ENCODE measurements at places on chromosomes 16 and 17.

- DNase-seq: no peak
Measured at GRCh38 chr17:63819131-63819530, 8.1 kb upstream of the PSMC5 start.

DNA sequence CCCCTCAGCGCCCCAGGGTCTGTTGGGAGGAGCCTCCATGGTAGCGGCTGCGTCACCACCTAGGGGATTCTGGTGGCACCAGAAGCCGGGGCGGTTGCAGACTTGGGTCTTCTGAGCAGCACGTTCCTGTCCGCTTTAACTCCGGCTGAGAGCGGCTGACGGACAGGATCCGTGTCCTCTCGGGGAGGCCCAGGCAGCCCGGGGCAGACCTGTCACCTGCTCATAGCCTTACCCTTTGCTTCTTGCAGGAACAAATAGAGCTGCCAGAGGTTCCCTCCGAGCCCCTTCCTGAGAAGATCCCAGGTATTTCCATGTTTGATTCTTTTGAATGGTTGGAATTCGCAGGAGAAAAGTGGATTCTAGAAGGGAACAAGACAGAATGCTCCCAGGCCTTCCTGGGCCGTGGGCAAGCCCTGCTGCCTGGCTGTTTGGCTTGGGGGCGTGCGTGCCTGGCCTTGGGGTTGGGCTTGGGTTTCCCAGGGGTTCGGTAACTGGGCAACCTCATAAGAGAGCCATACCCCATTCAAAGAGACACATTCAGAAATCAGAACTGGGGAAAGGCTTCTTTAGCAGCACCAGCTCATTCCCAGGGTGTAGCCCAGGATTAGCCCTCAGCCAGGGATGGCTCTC is 6.6 kb downstream of the CHMP6 start:
- DNase-seq: no peak

- DNase-seq: no peak
Measured at GRCh38 chr16:56641166-56641565, 2.7 kb downstream of the MT1A start.

GRCh38 chr16:14366974-14367707 is 262.9 kb downstream of the PARN start:
- no peak for DNase-seq

- DNase-seq: no peak
Measured at GRCh38 chr17:493666-494065, 141.1 kb upstream of the RPH3AL start.

GRCh38 chr17:37430051-37430627 is 23.5 kb downstream of the TADA2A start:
- DNase-seq: peak; percentile 51

DNA sequence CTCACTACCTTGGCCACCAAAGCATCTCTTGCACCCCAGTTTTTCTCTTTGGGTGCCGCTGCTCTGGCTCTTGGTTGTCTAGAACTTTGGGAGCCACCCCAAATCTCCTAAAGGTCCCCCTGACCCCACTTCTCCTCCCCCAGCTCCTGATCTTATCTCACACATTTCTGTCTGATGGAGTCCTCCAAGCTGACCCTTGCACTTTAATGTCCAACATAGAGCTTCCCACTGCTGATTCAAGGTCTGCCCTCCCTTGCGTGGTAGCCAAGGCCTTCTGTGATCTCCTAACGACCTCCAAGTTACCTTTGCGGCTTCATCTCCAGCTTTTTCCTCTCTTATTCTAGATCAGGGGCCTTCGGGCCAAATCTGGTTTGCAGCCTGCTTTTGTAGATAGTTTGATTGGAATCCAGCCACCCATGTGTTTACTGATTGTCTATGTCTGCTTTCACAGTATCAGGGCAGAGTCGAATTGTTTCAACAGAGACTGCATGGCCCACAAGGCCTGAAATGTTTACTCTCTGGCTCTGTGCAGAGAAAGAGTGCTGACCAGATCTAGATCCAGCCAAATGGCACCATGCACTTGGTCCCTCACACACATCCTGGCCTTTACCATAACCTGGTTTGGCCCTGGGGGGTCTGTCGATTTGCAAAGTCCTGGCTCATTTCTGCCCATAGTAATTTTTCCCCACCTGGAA is 168.6 kb downstream of the HAPSTR1 start:
- DNase-seq: no peak

DNA sequence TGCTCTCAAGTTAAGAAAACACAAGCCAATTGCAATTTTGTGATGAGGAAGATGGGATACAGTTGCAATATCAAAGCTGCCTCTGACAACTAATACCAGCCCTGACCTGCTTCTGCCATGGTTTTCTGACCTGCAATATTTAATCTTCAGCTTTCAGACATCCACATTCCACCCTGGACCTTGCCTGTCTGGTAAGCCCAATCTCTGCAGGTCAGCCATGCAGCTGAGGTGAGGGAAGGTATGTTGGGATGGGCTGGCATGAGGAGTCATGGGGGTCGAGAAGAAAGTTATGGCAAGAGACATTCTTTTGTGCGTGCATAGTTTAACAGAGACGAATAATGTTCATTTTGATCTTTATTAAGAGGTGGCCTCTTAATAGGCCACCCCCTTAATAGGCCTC is 31.5 kb downstream of the KCNJ16 start:
- no peak for DNase-seq

GRCh38 chr16:57299009-57299718 is 14.7 kb upstream of the PLLP start:
- DNase-seq: peak; percentile 84

- no peak for DNase-seq
Measured at GRCh38 chr17:38893607-38894006, 23.7 kb downstream of the LASP1 start.

Data from fibroblast of skin of right quadriceps (primary cell).